ENCODE measurements at places on chromosomes 5 and 9. TPM values are rescaled to one million over a fixed set of nuclear protein-coding genes. Genes with fewer than 3 reads are reported as not detected.

Gene HIGD2A
- 102 TPM for total RNA-seq

Gene RNF224
- not detected for total RNA-seq

Gene SNX2
- total RNA-seq = 31.5 TPM

Gene DNAH5
- total RNA-seq = not detected

- H3K27ac ChIP-seq = no peak overlapping the region
- H3K36me3 ChIP-seq = no peaks in the 10 kb centered on the region
- no peaks in the 10 kb centered on the region for H3K4me1 ChIP-seq
These were observed 25.5 kb downstream of the DAB2IP start for GRCh38 chr9:121676926-121677325.

- peaks cover 2% of the 10 kb centered on the region for H3K4me1 ChIP-seq
- no peaks in the 10 kb centered on the region for H3K36me3 ChIP-seq
- H3K27ac ChIP-seq = no peak overlapping the region
- peaks cover 1% of the 10 kb centered on the region for H3K27me3 ChIP-seq
- H3K4me3 ChIP-seq = no peak overlapping the region
These were observed 47.9 kb upstream of the RARS1 start for GRCh38 chr5:168438349-168438748.

DNA sequence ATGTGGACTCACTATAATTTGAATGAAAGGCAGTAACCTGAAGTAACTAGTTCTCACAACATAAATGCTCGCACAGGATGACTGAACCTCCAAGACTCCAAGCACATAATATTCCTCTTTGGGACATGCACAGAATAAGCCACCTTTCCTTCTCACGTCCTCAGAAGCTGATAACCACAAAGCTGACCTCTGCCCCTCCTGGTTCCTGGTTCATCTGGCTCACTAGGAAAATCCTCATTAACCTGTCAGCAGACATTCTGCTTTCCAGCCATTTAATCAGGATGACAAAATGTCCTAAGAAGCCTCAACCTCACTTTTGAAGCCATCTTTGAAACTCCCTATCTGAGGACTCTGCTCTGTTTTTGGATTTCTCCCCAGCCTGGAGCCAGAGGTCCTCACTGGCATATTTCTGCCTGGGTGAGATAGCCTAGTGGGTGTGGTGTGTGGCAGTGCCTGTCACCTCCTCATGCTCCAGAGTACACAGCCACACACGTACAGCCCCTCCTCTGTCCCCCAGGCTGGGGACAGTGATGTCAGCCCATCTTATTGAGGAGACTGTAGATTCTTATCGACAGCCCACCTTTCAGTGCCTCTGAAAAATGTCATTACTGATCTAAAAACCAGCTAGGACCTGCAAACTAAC is 10.3 kb downstream of the ANKH start:
- no peaks in the 10 kb centered on the region for H3K27me3 ChIP-seq
- H3K4me1 ChIP-seq = peaks cover 13% of the 10 kb centered on the region
- H3K4me3 ChIP-seq = no peak overlapping the region
- H3K27ac ChIP-seq = no peak overlapping the region
- no peaks in the 10 kb centered on the region for H3K36me3 ChIP-seq

DNA sequence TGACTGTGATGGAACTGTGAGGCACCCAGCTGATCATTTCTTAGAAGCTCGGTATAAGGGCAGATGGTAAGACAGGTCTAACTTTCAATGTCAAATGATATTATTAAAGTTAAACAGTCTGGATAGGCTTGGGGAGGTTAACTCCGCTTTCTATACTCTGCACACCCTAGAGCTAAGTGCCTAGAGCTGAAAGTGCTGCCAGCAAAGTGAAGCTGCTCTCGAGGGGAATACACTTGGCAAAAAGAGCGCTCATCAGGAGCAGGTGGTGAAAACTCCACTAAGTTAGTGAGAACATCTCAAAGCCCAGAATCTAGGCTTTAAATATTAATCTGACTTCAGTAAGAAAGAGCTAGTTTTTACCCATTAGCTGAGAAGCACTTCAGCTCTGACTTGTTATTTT is 349.6 kb upstream of the SLC30A5 start:
- no peak overlapping the region for H3K4me3 ChIP-seq
- H3K27ac ChIP-seq = no peak overlapping the region
- no peak for DNase-seq
- H3K27me3 ChIP-seq = peaks cover 12% of the 10 kb centered on the region
- peaks cover 9% of the 10 kb centered on the region for H3K4me1 ChIP-seq

DNA sequence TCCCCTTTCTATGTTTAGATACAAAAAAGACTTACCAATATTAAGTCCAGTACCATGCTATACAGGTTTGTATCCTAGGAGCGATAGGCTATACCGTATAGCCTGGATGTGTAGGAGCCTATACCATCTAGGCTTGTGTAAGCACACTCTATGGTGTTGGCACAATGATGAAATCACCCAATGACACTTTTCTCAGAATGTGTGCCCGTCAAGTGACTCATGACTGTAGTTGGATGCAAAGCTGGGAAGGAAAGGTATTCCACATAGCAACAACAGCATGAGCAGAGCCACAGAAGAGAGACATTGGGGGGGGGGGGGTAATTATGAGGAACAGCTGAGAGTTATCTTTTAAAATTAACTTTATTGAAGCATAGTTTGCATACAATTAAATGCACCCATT is 63.2 kb downstream of the TTLL11 start:
- no peaks in the 10 kb centered on the region for H3K36me3 ChIP-seq
- DNase-seq = no peak
- H3K27ac ChIP-seq = no peak overlapping the region
- H3K27me3 ChIP-seq = no peaks in the 10 kb centered on the region

GRCh38 chr5:119031905-119032304 is 39.0 kb upstream of the DMXL1 start:
- no peak for DNase-seq
- peaks cover 25% of the 10 kb centered on the region for H3K4me1 ChIP-seq
- H3K27me3 ChIP-seq = no peaks in the 10 kb centered on the region

GRCh38 chr5:68745448-68745847 is 348.4 kb upstream of the SLC30A5 start:
- peaks cover 4% of the 10 kb centered on the region for H3K4me1 ChIP-seq
- no peak overlapping the region for H3K4me3 ChIP-seq
- peaks cover 18% of the 10 kb centered on the region for H3K27me3 ChIP-seq

DNA sequence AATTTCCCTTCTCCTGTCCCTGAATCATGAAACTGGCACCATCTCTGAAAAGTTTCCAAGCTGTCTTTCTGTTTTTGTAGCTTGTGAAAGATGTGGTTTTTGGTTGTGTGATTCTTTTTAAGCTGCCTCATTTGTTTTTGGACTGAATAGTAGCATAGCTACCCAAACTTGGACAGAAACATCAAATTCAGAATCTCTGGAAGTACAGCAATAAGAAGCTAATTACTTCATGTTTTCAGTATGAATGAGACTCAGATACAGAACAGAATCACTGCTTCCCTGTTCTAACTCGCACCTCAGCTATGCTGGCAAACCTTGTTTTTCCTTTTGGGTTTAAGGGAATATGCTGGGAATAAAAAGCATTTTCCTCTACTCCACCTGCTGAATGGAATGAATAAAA is 101.0 kb downstream of the FGF1 start:
- no peaks in the 10 kb centered on the region for H3K36me3 ChIP-seq
- no peak for DNase-seq
- H3K27me3 ChIP-seq = peaks cover 27% of the 10 kb centered on the region
- H3K4me1 ChIP-seq = peaks cover 20% of the 10 kb centered on the region
- H3K27ac ChIP-seq = no peak overlapping the region

All from activated T-helper 2 cell treated with anti-CD3 and anti-CD28 coated beads, Interferon-gamma antibody, Interleukin-2, Interleukin-4, amounts not matched to agents 10 μg/mL and 5 μg/mL and 100 μg/mL, durations not matched to agents 14 hours and 24 hours and 36 hours (primary cell).